ENCODE measurements at places on chromosomes 16 and 17.

DNA sequence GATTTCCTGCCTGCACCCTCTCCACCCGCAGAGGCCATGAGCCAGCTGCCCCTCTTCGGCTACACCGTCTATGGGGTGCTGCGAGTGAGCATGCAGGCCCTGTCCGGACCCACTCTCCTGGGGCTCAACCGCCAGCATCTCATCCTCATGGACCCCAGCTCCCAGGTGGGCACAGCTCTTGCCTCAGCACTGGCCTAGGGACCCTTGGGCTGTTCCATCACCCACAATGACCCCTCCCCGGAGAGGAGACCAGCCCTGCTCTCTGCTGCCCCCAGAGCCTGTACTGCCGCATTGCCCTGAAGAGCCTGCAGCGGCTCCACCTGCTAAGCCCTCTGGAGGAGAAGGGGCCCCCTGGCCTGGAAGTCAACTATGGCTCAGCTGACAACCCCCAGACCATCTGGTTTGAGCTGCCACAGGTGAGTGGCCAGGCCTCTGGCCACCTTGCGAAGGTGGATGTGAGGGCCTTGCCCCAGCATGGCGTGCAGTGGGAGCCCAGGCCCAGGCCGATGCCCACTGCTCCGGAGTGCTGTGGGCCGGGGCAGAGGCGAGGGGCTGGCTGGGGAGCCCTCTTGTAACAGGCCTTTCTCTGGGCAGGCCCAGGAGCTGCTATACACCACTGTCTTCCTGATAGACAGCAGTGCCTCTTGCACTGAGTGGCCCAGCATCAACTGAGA is 7.3 kb upstream of the SMIM5 start:
- no peak for DNase-seq

- no peak for DNase-seq
Observed at GRCh38 chr17:39243155-39243554, 17.4 kb upstream of the STAC2 start.

DNA sequence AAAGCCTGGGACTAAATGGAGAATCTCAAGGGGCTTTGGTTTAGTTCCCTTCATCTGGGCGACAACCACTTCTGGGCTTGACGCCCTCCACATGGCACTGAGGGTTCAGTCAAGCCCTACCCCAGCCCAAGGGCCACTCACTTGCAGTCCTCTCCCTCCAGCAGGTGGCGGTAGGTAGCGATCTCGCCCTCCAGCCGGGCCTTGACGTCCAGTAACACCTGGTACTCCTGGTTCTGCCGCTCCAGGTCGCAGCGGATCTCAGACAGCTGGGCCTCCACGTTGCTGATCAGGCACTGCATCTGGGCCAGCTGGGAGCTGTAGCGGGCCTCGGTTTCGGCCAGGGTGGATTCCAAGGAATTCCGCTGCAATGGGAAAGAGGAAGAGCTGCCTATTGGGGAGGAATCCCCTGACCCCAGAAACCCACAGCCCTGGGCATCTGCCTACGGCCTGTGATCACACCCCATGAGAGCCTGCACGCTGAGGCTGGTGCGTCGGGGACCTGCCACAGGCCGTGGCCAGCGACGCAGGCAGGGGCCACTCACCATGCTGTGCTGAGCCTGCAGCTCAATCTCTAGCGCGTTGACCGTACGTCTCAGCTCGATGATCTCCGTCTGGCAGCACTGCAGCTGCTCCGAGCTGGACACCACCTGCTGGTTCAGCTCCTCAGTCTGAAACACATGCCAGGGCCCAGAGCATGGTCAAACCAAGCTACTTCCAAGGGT is 2.7 kb downstream of the KRT36 start:
- DNase-seq, result no peak

DNA sequence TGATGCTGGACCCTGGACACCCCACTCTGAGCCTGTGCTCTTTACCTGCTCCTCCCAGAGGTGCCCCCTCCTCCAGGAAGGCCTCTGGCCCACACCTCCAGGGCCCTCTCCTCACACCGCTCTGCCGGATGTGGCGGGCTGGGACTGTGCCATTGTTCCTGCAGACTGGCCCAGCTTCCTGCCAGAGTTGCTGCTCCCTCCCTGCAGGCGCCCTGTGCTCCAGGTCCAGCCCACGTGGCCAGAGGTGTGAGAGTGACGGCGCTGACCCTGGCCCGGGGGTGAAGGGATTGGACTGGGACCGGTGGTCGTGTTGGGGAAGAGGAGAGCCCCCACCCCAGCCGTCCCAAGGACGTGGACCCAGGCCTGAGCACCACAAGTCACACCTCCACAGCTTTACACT is 5.7 kb downstream of the E4F1 start:
- DNase-seq, result no peak

GRCh38 chr16:58177353-58177710 is 20.6 kb downstream of the CSNK2A2 start:
- no peak for DNase-seq

- DNase-seq, result peak; percentile 38
Observed at GRCh38 chr17:66373944-66374817, 71.8 kb downstream of the PRKCA start.

GRCh38 chr16:30585022-30585399 is 486 bp downstream of the ZNF785 start:
- DNase-seq, result no peak

- DNase-seq, result no peak
Observed at GRCh38 chr17:74303305-74303704, 22.7 kb upstream of the KIF19 start.

DNA sequence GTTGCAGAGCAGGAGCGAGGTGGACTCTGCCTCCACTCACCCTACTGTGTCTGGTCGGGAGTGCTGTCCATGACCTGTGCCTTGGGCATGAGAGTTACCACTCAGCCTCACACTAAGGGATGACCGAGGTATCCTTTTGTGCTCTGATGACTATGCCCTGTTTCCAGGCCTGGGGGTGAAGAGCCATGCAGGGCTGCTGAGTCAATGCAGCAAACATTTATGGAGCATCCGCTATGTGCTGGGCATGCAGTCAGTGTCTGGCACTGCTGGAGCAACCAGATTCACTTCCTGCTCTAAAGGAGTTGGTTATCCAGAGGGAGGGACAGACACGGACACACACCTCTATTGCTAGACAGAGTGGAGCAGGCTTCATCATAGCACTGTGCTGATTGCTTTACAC is 7.6 kb upstream of the HNF1B start:
- DNase-seq, result no peak
